ENCODE measurements at places on chromosomes 6 and 20.
A peak's percentile ranks its signal among the peaks of the same experiment; 100 is the strongest.

DNA sequence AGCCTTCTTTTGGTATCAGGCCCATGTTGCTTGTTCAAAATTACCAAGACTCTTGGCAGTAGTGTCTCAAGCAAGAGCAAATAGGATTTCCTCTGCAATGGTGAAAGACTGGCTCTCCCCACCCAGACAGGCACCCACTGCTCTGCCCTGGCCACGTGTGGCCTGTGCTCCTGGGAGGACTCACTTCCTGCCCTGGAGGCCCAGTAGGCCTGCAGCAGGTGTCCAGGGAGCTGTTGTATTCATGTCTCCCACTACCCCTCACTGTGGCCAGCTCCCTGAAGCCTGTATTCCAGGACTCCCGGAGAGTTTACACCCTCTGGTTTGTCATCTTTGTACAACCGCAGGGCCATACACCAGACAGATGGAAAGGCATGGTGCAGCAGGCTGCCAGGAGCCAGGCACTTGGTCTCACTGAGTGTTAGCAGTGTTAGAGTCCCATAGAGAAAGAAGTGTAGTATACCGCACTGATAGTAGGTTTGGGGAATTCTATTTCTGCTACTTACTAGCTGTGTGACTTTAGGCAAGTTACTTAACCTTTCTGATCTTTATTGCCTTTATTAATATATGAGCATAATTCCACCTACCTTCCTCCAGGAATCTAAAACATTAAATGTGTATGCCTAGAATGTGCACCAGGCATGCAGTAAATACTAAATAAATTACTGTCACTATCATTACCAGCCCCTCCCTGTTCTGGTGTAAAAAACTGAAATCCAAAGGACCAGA lies 159.7 kb downstream of the TMEM242 start:
- no peak for DNase-seq

DNA sequence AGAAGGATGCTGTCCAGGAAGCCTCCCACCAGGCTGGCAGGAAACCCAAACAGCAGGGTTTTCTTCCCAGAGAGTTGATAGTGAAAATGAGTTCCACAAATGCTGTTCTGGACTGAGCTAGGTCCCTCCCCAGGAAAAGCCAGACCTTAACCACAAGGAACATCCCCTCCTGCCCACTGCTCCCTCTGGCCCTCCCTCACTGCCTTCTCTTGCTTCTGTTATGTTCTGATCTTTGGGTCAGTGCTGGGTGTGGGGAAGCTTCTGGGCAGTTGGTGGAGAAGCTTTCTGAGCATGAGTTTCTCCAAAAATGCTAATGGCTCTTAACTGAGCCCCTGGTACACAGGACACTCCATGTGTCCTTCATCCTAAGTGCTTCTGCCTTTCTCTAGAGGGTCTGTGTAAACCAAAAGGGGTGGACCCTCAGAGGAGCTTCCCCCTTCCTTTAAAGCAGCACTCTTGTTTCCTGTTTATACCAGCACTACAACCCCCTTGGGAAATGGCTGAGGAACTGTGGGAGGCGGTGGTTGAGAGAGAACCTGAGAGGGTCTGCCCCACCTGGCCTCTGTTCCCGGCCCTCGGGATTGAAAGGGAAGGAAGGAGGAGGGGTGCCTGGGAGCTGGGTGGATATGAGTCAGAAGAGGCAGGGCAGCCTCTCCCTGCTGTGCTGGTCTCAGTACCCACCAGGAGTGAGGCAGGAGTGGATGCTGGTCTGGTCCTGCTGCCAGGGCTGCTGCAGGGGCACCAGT lies 42.0 kb downstream of the CDS2 start:
- no peak for DNase-seq

GRCh38 chr6:26017632-26017966 lies 55.0 kb downstream of the TRIM38 start:
- peak; percentile 92 for DNase-seq

DNA sequence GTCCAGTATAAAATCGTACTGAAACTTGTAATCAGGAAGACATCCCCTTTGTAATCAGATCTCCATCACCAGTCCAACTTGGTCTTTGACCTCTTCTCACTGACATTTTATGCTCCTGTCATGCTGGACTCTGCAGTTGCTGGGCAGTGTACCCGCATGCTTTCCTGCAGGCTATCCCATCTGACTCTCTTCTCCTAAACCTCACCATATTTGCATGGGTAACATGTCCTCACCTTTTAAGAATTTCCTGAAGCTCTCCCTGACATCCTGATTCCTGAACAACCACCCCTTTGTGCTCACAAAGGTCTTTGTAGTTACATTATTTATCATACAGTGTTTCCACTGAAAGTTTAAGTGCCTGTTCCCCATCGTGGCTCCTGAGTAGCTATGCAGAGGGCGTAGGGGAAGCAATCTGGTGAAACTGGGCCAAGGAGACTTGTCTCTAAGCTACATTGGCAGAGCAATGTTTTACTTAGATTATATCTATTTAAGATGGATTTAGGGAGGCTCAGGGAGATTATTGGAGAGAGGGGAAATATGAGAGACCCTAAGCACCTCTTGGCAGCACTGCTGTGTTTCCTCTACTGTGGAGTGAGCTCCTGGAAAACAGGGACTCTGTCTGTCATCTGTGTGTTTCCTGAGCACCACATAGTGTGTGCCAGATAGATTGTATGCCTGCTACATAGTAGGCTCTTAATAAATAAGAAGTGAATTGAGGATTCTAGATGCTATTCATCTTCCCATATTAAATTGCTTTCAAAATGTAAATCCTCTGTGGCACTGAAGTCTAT lies 124.0 kb downstream of the LAMA2 start:
- no peak for DNase-seq

- no peak for DNase-seq
These were observed 23.9 kb downstream of the RAET1L start for GRCh38 chr6:150001295-150002008.

DNA sequence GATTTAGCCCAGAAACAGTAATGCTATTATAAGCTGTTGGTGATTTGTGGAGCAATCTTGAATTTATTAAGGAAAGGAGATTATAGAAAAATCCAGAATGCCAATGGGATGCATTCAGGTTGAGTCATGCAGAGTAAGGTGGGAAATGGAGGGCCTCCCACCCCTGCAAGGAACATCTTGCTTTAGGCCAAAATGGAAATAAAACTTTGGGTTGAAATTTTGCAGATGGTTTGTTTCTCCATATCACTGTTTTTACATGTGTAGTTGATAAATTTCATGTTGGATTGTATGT lies 152.4 kb downstream of the BCAS1 start:
- DNase-seq, result no peak

DNA sequence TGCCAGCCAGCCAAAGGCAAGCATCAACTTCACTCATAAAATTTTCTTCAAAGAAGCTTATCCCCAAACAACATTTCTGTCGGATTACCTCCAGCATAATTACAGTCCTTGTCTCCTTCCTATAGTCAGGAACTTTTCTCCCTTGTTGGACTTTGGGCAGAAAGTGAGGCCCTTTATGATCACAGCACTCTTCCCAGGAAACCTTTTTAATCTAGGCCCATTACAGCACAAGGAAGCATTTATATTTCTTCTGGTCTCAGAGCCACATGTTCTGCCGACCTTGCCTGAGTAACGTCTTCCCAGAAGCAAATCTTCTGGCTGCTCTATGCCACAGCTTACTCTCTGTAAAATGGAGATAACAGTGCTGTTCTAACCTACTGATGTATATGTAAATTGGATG lies 437.2 kb upstream of the SLC35B3 start:
- no peak for DNase-seq

DNA sequence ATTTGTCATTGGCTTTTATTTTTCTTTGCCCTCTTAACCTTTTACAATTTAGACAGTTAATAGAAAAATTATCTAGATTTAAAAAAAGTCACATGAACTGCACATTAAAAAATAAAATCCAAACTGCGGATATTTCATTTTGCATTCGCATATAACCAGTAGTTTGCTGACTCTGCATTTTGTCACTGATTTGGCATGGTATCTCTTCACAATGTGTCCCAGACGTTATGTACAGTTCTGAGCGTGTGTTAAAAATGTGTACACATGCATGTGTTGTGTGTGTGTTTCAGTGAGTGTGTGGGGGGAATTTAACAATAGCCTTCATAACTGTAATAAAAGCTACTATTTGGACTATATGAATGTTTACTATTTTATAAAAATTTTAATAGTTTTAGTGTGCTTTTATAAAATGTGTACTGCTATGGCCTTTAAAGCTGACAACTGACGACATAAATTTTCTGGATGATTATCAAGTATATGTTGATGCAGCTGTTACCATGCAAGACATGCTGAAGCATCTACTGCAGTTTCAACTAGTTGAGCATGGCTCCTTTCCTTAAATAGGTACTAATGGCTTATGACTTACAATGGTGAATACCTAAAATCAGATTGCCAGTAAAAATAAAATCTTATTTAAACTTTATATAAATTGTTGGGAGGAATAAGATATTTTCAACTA lies 67.7 kb downstream of the HMGCLL1 start:
- DNase-seq, result no peak

DNA sequence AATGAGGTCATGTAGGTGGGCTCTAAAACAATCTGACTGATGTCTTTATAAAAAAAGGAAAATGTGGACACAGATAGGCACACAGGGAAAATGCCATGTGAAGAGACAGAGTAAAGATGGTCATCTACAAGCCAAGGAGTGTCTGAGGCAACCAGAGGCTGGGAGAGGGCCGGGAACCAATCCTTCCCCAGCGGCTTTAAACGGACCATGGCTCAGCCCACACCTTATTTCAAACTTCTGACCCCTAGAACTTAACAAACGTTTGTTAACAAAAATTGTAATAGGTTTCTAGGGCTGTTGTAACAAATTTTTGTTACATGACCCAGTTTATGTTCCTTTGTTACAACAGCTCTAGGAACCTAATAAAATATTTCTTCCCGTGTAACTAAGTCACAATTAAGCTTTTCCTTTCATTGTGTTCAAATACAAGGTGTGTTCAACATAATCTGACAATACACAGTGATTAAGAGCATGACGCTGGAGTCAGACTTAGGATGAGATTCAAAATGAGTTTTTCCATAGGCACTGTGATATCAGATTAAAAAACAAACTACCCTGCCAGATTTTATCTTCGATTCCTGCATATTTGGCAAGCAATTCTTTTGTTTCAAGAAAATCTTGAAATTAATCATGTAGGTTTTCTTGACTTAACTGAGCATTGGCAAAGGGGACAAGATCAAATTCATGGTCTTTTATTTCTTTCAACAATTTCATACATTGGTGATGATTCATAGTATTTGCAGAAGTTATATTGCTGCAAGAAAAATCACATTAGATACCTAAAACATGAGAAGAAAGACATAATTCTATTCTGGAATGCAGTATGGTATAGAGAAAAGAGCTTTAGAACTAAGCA lies 169.5 kb upstream of the RIPOR2 start:
- no peak for DNase-seq

Measured in renal pelvis (tissue), 12 donors.